ENCODE measurements at places on chromosomes 5 and 9.

- DNase-seq: no peak
These were observed 3.0 kb downstream of the ECSCR start for GRCh38 chr5:139459451-139459934.

DNA sequence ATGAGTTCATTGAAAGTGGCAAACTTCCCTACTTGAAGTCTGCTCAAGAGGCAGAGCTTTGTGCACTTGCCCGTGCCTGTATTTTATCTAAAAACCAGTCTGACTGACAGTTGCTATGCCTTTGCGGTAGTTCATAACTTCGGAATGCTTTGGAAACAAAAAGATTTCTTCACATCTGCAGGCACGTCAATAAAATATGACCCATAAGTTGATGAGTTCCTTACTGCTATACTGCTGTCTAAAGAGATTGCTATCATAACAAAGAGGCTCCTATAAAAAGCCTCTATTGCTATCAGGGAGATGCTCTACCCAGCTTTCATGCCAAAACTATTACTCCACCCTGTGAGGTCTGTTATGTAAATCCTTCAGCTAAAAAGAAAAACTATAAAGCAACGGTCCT, 25.4 kb upstream of the RNF20 start:
- DNase-seq: no peak

DNA sequence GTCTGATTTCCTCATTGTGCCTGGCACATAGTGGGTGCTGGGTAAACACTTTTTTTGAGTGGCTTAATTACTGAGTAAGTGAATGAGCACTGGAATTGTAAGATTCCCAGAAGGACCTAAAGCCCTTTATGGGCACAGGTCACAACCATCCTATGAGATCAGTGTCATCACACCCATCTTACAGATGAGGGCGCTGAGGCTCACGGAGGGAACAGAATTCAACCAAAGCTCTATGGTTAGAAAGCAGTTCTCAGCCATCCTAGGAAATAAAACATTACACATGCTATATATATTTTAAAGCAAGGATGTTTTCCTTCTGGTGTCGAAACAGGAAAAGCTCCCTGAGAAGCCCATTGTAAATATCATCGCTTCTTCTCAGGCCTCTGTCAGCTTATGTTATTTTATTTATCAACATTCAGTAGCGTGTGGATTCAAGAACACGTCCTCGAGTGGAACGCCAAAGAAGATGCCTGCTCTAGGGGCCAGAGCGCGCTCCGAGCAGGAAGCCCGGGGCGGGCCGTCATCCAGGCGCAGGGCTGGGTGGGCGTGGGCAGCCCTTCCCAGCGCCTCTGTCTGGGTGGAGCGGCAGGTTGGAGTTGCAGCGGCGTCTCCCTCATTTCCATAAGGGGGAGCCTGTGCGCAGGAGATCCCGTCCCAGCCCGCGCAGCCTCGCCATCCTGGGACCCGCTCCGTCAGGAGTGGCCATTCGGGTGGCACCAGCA, 155.8 kb upstream of the SMIM23 start:
- DNase-seq: peak; percentile 74

DNA sequence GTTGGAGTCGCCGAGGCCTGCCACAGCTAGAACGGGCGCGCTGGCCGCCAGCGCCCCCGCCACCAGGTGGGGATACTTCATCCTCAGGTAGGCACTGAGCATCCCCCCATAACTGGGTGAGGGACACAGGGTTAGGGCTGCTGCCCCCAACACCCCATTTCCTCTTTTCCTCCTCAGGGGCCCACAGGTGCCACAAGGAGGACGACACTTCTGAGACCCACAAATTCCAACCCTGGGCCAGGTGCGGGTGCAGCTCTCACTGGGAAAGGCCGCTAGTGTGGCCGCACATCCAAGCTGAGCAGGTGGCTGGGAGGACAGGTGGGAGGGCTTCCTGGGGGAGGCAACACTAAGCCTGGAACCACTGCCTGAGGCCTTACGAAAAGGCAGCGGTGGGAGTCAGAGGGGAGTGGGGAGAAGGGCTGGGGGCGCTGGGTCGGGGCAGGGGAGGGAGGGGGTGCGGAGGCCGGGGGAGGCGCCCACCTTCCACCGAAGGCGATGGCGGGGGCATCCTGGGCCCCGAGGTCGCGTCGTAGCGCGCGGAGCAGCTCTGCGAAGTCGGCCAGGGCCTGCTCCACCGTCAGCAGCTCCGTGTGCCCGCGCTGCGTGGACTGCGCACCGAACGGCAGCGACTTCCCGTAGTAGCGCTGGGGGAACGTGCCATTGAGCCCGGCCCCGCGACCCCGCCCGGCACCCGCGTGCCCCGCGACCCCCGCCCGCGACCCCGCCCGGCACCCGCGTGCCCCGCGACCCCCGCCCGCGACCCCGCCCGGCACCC, 961 bp downstream of the DPP7 start:
- DNase-seq: no peak

- DNase-seq: peak; percentile 22
These were observed 39.0 kb downstream of the KCNIP1 start for GRCh38 chr5:170542691-170543293.

DNA sequence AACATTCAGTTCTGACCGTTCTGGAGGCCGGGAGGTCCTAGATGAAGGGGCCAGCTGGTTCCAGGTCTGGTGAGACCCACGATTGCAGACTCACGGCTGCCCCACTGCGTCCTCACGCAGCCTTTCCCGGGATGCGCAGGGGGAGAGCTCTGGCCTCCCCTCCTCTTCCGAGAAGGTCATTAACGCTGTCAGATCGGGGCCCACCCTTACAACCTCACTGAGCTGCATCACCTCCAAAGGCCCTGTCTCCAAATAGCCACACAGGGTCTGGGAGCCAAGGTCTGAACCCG, 66.6 kb upstream of the PPP1R26 start:
- no peak for DNase-seq

DNA sequence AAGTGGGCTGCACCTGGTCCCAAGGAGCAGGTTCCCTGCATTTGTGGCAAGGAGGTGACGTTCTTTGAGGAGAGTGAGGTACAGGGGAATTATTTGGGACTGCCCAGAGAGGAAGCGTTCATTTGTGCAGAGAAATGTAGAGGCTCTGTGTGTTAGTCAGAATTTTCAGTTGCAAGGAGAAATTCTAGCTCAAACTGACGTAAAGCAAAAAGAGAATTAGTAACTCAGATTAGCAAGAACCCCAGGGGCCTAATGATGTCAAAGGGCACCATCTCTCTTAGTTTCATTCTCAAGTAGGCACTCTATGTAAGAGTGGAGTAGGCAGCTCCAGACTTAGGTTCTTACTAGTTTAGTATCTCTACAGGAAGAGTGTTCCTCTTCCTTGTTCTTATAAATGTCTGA, 2.4 kb upstream of the TXN start:
- DNase-seq: peak; percentile 48

DNA sequence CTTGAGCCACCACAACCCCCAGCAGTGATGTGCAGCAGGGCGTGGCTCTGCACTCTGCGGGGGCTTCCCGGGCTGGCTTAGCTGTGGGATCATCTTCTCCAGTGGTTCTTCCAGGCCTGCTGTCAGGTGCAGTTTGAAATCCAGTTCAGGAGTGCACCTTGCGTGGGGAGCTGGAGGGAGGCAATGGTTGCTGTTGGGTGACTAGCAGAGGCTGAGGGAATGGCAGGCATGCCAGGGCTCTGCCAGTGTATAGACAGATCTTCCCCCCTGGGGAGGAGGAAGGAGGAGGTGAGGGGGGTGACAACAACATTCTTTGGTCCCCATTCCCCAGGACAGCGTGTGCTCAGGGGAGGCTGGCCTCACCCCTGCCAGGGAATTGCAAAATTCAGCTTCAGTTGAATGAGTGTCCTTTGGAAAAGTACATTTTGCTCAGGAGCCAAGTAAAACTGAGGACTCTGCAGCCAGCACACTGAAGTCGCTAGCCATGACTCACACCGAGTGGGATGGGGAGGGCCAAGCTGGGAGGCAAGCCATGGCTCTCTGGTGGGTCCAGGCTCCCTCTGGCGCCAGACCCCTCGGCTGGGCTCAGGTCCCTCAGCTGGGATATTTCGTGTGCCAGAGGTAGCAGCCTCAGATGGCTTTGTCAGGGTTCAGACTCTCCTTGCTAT, 35.0 kb downstream of the ERGIC1 start:
- peak; percentile 63 for DNase-seq

DNA sequence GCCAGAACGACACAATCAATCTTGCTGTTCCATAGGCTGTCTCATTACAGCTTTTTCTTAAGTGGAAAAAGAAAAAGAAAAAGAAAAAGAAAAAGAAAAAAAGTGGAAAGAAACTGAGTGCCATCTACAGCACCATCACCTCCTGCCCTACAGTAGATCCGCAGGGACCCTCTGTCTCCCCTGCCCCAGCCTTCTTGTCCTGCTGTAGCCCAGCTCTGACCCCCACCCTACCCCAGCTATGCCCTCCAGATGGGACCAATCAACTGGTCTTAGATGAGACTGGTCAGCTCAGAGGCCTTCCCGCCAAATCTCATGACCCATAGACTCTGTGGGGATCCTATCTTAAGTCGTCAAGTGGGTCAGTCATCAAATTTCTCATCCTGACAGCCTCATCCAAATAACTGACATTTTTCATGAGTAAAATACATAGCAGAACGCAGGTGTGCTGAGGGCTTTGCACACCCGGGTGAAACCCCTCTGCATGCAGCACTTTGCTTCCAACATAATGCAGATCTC, 34.8 kb downstream of the TSPAN17 start:
- DNase-seq: no peak
